ENCODE measurements at places on chromosomes 1 and 21.

DNA sequence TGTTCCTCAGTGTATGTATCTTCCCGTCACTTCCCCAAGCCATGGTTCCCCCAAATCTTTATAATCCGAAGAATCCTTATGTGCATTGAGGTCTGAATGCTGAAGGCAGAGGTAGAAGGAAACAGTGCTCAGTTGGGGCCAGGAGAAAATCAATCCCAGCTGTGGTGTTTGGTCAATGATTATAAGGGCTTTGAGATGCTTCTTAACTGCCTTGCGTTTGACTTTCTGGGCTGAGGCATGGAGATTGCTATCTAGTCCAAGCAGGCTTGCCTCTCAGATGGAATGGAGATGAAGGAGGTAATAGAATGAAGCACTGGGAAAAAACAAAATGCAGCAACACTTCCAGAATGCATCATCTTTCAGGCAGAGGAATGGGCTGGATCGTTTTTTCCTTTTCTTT, 3.6 kb upstream of the MAP1LC3C start:
- DNase-seq = no peak

DNA sequence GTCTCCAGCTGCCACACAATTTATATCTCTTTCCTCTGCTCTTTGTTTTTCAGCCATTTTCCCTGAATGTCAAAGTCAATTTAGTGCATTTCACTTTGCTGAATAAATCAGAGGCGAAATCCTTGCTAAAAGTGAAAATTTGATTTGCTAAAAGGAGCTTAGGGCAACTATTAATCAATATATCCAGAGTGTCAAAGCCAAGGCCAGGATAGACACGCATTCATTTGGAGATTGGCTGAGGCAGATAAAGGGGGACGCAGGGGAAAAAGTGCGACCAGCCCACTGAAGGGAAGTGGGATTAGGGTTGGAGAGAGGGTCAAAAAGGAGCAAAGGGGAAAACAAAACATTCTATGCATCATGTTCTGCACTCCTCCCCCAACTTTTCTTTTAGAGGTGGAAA, 132.4 kb upstream of the USH2A start:
- no peak for DNase-seq

DNA sequence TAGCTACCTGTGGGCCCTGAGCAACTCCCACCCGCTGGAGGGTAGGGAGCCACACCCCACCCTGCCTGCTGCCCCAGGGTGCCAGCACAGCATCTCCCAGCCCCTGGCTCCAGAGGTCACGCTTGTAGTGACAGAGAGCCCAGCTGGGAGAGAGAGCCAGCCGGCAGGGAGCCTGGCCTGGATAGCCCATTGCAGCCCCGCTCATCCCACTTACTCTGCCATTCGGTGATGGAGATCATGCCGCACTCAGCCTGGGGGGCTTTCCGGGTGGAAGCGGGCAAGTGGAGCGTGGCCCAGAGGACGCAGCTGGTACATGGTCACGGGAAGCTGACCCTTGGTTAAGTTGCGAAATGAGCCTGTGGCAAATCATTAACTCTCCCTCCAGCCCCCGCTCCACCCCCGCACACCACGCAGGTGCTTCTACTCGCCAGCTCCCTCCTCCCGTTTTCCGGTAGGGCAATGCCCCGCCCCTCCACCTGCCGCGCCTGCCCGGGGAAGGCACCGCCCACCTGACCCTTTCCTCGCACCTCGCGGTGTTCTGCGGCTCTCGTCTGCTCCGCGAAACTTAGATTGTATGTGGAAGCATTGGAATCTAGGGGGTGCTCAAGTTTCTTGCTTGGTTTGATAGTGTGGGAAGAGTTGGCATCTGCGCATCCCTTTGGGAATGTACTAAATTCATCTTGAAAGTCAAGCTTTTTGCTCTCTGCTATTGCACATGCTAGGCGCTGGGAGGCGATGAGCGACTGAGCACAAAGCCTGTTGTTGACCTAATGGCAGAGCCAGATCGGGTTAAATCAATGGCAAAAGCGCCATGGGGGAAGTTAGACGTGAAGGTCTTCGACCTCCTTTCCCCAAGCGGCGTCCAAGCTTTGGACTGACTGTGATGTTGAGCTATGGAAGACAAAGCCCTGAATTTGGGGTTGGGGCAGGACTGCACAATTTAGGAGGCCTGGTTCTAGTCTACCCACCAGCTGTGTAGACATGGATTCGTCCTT, at the start of gene GOLT1A:
TSS of gene GOLT1A (minus strand) at position 321 of the 995 bp plus-strand sequence. CDS start at position 239, 82 bp downstream.
- DNase-seq = peak; percentile 97

GRCh38 chr1:63935553-63935952, 161.7 kb downstream of the ROR1 start:
- DNase-seq = peak; percentile 32

DNA sequence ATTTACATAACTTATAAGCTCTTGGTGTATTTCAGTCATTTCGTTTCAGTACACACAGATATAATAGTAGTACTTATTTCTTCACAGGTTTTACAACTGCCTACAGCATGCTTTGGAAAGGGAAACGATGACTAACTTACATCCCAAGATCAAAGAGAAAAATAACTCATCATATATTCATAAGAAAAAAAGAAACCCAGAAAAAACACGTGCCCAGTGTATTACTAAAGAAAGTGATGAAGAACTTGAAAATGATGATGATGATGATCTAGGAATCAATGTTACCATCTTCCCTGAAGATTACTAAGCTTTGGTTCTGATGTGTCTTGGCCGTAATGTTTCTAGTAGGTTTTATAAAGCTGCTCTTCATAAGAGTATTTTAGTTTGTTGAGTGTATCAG, 30.9 kb downstream of the TYW3 start:
- DNase-seq = no peak

DNA sequence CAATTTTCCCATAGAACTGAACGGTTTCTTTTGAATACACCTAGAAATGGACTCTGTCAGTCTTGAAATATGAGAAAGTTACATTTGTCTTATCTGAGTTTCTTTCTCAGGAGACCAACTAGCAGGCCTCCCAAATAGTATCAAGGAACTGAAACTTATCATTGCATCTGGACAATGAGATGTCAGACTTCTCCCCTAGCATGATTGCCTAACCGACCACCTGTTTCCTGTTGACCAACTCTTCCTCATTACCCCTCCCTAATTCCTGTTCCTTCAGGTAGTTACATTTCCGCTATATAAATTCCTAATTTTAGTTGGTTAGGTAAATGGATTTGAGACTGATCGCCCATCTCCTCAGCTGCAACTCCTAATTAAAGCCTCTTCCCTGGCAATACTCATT, 1587.3 kb downstream of the NCAM2 start:
- no peak for DNase-seq

DNA sequence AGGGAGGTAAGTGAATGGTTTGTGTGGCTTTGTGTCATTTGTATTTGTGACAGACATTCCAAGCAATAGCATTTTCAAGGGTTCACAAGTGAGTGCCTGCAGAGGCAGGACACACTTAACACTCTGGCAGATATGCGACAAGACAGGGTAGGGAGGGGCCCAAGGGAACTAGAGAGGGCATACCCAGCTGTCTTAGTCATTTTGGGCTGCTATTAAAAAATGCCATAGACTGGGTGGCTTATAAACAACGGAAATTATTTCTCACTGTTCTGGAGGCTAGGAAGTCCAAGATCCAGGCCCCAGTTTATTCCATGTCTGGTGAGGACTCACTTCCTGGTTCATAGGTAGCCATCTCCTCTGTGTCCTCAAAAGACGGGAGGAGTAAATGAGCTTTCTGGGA, 137.4 kb downstream of the FGGY start:
- DNase-seq = no peak

DNA sequence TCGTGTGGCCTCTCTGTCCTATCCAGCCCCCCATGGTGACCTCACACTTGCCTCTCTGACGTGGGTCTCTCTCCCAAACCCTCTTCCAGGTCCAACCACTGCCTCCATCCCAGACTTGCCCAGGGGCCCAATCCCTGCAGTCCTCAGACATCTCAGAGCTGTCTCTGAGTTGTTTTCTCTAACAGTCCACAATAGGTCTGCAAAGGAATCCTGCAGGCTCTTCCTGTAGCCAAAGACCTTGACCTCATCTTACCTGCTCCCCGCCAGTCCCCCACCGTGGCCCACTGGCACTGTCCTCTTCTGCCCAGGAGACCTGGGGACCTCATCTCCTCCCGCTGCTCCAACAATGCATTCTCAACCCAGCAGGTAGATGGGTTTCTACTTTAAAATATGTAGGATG, 10.0 kb downstream of the RNF187 start:
- no peak for DNase-seq

- DNase-seq = no peak
Measured at GRCh38 chr1:53092659-53093450, 30.8 kb downstream of the PODN start.

DNA sequence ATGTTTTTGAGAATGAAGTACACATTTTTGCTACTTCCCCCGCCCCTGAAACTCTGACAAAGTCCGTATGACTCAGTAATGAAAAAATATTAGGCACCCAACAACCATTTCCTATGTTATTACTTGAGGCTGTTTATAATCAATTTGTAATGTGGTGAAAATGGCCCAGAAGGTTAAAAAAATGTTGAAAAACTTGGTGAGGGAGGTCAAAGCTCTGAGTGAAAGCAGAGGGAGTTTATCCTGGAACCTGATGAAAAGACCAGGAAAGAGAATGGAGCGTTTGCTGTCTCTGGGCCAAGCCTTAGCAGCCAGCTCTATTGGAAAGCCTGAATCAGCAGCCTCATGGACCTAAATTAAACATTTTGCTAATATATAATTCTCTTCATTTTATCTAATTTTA, 367.7 kb upstream of the NEGR1 start:
- no peak for DNase-seq

- DNase-seq = no peak
Measured at GRCh38 chr1:45405636-45406035, 65.4 kb upstream of the MUTYH start.

GRCh38 chr1:232621050-232621449, 8.9 kb downstream of the SIPA1L2 start:
- peak; percentile 67 for DNase-seq

GRCh38 chr21:29053011-29053553, 20.4 kb downstream of the CCT8 start:
- no peak for DNase-seq

DNA sequence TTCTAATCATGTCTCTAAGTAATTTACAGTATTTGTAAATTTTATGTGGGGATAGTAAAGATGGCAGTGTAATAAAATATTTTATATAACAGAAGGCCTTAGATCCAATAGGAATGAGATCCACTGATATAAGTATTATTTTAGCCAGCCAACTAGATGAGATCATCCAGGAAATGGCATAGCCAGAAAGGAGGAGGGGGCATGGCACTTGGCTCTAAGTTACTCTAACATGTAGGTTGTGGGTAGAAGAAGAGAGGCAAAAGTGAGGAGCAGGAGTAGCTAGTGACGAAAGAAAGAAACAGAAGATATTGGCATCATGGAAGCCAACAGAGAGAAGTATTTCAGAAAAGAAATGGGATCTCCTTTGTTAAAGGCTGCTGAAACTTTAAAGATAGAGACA, 426.1 kb downstream of the PTPRC start:
- DNase-seq = no peak

DNA sequence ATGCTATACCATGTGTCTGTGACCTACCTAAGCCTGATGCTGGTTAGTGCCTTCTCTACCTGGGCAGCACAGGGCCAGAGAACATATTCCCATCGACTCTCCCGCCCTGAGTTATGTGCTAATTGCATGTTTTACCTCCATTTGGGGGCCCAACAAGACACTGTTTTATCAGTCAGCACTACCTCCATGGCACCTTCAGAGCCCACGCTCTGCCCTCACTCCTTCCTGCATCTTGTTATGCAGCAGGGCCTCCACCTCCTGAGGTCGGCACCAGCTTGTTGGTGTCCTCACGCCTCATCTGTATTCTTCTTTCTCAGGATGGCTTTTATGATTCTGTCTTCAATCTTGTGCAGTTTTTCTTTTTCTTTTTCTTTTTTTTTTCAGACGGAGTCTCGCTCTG, 11.9 kb downstream of the WNT9A start:
- no peak for DNase-seq

GRCh38 chr21:44817914-44818639, at the start of gene SUMO3:
TSS of gene SUMO3 (minus strand) at chr21:44818062. CDS start at chr21:44817968, 94 bp downstream.
- DNase-seq = peak; percentile 85

GRCh38 chr1:184987696-184988095, 13.4 kb upstream of the NIBAN1 start:
- DNase-seq = no peak

GRCh38 chr1:197841158-197841557, 61.3 kb upstream of the C1orf53 start:
- DNase-seq = no peak

- no peak for DNase-seq
Measured at GRCh38 chr1:111837393-111837792, 81.7 kb downstream of the DDX20 start.

DNA sequence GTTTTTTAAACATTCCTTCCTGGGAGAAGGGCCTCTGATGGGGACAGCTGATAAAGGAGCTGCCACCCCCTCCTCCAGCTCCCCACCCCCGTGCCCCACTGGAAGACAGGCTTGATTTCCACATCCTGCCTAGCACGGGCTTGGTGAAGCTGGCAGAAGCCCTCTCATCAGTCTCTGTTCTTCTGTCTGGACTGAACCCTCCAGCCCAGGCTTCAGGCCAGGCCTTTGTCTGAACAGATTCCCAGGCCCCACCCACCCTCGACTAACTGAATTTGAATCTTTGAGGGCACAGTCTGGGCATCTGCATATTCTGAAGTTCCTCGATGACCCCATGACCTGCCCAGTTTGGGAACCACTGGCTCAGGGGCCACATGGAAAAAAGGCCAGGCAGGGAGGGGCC, 75.3 kb downstream of the CD58 start:
- no peak for DNase-seq

GRCh38 chr1:26785611-26786436, 1.9 kb upstream of the PIGV start:
- no peak for DNase-seq

DNA sequence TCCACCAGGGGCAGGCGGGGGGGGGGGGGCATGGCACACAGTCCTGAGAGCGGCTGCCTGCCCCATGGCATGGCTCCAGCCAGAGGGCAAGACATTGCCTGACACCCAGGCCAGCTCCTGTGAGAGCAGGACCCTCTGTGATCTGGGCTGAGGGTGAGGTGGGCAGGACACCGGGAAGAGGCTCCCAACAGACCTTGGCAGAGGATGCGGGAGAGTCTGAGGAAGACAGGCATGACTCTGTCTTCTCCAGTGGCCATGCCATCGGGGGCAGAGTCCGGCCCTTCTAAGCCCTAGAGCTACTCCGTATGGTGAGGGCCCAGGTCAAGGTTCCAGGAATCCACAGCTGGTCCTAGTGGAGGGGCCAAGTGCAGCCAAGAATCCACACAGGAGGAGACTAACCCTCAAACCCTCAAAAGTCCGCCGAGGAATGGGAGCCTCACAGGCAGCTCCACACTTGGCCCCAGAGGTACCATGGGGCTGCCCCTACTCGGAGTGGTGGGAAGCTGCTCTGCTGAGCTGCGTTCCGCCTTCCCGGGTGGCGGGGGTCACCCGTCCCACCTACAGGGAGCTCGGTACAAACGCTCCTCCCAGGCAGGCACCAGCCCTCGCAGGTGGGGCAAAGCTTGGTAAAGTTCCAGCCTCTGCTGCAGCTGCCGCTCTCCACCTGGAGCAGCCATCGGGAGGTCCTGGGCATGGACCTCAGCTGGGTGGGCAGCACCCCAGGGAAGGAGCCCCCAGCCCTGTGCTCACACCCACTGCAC, 6.5 kb downstream of the ACTRT2 start:
- no peak for DNase-seq

GRCh38 chr1:218330043-218330623, 15.0 kb upstream of the TGFB2 start:
- no peak for DNase-seq
